ENCODE measurements at places on chromosomes 6 and 20.

DNA sequence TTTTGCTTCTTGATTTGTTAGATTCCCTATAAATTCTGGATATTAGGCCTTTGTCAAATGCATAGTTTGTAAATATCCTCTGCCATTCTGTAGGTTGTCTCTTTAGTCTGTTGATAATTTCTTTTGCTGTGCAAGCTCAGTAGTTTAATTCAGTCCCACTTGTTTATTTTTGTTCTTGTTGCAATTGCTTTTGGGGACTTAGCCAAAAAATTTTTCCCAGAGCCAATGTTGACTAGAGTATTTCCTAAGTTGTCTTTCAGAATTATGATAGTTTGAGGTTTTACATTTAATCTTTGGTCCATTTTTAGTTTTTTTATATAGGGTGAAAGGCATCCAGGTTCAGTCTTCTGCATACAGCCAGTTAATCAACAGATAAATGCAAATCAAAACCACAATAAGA lies 96.0 kb downstream of the PRKN start:
- no peaks in the 10 kb centered on the region for H3K4me1 ChIP-seq
- no peak for DNase-seq
- H3K27ac ChIP-seq: no peak overlapping the region
- no peaks in the 10 kb centered on the region for H3K27me3 ChIP-seq
- H3K36me3 ChIP-seq: no peaks in the 10 kb centered on the region
- H3K4me3 ChIP-seq: no peak overlapping the region

GRCh38 chr6:151389618-151390275 lies 1.6 kb downstream of the ZBTB2 start:
- DNase-seq: no peak
- peaks cover 63% of the 10 kb centered on the region for H3K4me1 ChIP-seq
- H3K27ac ChIP-seq: peak overlapping the region; percentile 98
- no peaks in the 10 kb centered on the region for H3K27me3 ChIP-seq
- peaks cover 26% of the 10 kb centered on the region for H3K36me3 ChIP-seq

- H3K36me3 ChIP-seq: peaks cover 10% of the 10 kb centered on the region
- H3K27me3 ChIP-seq: peaks cover 15% of the 10 kb centered on the region
- no peak overlapping the region for H3K27ac ChIP-seq
- no peak overlapping the region for H3K4me3 ChIP-seq
Observed at GRCh38 chr20:18504479-18505060, 3.2 kb upstream of the SEC23B start.

- no peak for DNase-seq
- no peak overlapping the region for H3K27ac ChIP-seq
- no peaks in the 10 kb centered on the region for H3K36me3 ChIP-seq
- peaks cover 23% of the 10 kb centered on the region for H3K4me1 ChIP-seq
- H3K4me3 ChIP-seq: no peak overlapping the region
Observed at GRCh38 chr6:14665827-14666724, 548.5 kb downstream of the CD83 start.

DNA sequence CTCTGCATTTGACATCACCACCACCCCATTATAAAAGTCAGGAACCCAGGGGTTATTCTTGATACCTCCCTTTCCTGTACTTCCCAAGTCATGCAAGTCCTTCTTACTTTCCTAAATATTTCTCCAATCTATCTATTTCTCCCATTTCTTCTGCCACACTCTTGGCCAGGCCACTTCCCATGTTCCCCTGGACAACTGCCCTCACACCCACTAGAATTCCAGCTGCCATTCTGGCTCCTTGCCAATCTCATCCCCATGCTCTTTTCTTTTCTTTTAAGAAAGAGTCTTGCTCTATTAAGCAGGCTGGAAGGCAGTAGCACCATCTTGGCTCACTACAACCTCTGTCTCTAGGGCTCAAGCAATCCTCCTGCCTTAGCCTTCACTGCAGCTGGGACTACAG lies 15.2 kb downstream of the DEFB132 start:
- peaks cover 16% of the 10 kb centered on the region for H3K27me3 ChIP-seq
- no peak overlapping the region for H3K4me3 ChIP-seq
- H3K36me3 ChIP-seq: no peaks in the 10 kb centered on the region
- no peak for DNase-seq

GRCh38 chr6:53312355-53312754 lies 36.4 kb downstream of the ELOVL5 start:
- no peak for DNase-seq
- no peaks in the 10 kb centered on the region for H3K27me3 ChIP-seq
- peaks cover 33% of the 10 kb centered on the region for H3K36me3 ChIP-seq
- H3K4me1 ChIP-seq: peaks cover 91% of the 10 kb centered on the region
- no peak overlapping the region for H3K4me3 ChIP-seq
- peak overlapping the region; percentile 63 for H3K27ac ChIP-seq

DNA sequence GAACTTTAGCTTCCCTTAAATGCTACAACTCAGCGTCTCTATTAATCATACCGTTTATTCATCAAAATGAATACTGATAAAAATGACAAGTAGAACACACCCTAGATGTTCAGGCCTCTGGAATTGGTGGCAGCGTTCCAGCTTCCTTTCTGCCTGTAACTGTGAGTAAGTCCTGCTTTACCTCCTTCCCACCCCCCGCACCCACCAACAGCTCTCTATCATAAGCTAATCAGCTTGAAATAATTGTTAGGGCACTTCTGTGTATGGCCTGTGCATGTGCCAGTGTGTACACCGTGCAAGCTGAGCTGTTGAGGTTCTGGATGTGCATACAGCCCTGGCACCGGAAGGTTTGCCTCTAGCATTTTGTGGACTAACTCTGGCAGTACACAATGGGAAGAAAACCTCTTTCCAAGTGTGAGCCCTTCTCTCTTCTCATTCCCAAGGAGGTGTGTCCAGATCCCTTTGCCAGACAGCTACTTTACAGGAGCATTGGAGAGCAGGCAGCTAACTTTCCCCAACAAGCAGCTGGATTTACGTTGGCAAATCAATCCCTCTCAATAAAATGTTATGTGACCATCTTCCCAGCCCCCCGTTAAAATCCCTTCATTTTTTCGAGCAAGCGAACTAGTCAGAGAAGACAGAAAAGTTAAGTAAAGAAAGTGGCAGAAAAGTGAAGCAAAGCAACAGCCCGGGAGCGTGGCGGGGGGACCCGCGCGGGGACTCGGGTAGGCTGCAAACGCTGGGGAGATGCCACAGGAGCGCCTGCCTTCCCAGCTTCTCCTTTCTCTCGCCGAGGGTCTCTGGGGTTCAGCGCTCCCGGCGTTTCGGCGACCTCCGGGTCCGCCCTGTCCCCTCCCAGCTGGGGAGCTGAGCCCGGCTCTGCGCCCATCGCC lies 803 bp upstream of the ADGRG6 start:
- H3K4me3 ChIP-seq: peak overlapping the region; percentile 77
- H3K27me3 ChIP-seq: peaks cover 38% of the 10 kb centered on the region
- peaks cover 13% of the 10 kb centered on the region for H3K4me1 ChIP-seq
- no peaks in the 10 kb centered on the region for H3K36me3 ChIP-seq
- H3K27ac ChIP-seq: no peak overlapping the region

DNA sequence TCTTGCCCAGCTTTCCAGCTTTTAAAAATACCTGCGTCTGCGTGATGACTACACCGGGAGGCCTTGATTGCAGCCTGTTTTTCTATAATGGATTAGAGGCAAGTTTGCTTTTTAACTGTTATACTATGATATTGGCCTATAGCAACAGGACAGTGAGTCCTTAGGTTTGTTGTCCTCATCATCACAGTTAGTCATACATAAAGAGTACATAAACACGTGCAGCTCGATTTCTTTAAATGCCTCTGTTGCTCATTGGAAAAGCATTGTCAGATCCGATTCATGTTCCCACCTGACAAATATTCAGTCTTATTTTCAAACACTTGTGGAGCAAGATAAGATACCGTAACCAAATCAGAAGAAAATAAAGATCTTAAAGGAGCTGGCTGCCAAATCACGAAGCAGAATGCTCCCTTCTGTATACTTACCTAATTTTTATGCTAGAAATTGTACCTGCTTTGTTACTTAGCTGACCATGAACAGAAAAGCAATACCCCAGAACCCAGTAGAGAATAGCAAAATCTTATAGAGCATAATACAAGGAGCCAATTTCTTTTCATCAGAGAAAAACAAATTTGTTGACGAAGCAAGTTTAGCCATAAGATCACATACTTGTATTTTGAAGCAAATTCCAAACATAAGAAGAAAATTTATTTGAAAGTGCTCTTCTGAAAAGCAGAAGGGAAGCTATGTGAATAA lies 100.4 kb downstream of the TMEM200A start:
- no peak overlapping the region for H3K4me3 ChIP-seq
- no peaks in the 10 kb centered on the region for H3K36me3 ChIP-seq
- peaks cover 8% of the 10 kb centered on the region for H3K4me1 ChIP-seq
- no peak for DNase-seq
- H3K27ac ChIP-seq: no peak overlapping the region

- H3K4me1 ChIP-seq: no peaks in the 10 kb centered on the region
- DNase-seq: no peak
- H3K36me3 ChIP-seq: no peaks in the 10 kb centered on the region
- H3K27ac ChIP-seq: no peak overlapping the region
- H3K27me3 ChIP-seq: peaks cover 7% of the 10 kb centered on the region
Observed at GRCh38 chr20:19375395-19375794, 163.0 kb downstream of the SLC24A3 start.

DNA sequence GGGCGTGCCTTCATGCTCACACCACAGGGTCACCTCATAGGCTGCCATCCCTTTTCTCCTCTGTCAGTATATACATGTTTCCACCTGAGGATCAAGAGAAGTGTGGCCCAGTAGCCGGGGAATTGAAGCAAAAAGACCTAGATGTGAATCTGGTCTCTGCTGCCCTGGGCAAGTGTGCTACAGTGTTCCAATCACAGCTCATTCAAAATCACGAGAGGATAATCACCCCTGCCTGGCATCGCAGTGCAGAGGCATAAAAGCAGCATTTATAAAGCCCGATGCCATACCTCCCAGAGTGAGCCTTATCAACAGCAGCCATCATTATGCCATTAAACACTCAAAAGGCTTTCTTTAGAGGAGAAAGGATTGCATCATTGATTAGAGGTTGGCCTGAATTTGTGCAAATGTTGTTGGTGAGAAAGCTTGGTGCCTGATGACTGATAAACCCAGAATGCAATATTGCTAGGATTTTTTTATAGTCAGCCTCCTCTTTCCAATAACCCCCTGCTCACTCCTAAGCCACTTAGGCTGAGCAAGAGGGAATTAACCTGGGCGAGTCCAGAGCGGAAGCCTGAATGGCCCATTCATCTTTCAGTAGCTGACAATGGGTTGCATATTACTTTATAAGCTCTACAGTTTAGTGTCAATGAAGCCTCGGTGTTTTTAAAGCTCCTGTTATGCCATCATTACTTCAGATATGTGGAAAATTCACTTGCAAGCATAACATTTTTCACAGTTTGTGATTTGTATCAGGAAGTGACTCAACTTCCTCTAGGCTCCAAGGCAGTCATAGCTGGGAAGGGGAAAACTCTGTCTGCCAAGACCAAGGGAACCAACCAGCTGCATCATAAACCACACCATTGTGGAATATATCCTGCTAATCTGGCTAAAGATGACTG lies 92.5 kb upstream of the NXT1 start:
- no peaks in the 10 kb centered on the region for H3K4me1 ChIP-seq
- no peak for DNase-seq
- H3K36me3 ChIP-seq: no peaks in the 10 kb centered on the region
- peaks cover 3% of the 10 kb centered on the region for H3K27me3 ChIP-seq
- H3K4me3 ChIP-seq: no peak overlapping the region
- no peak overlapping the region for H3K27ac ChIP-seq

DNA sequence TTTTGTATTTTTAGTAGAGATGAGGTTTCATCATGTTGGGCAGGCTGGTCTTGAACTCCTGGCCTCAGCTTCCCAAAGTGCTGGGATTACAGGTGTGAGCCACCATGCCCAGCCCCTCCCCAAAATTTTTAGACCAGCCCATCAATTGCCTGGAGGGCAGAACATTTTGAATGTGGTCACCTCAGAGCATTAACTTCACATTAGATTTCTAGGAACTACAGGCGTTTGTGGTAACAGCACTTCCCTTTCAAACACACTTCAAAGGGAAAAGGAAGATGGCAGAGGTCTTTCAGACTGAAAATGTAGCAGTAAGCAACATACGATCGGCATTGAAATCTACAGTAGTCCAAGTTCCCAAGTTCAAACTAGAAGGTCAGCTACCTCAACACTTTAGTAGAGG lies 12.3 kb upstream of the SLA2 start:
- peak overlapping the region; percentile 62 for H3K4me3 ChIP-seq
- H3K4me1 ChIP-seq: peaks cover 31% of the 10 kb centered on the region
- no peaks in the 10 kb centered on the region for H3K27me3 ChIP-seq
- peak; percentile 53 for DNase-seq
- peaks cover 31% of the 10 kb centered on the region for H3K36me3 ChIP-seq
- peak overlapping the region; percentile 92 for H3K27ac ChIP-seq

GRCh38 chr6:41901882-41902519 lies 6.8 kb upstream of the USP49 start:
- peaks cover 33% of the 10 kb centered on the region for H3K4me1 ChIP-seq
- H3K4me3 ChIP-seq: no peak overlapping the region
- no peaks in the 10 kb centered on the region for H3K27me3 ChIP-seq
- H3K27ac ChIP-seq: peak overlapping the region; percentile 9
- H3K36me3 ChIP-seq: peaks cover 27% of the 10 kb centered on the region

DNA sequence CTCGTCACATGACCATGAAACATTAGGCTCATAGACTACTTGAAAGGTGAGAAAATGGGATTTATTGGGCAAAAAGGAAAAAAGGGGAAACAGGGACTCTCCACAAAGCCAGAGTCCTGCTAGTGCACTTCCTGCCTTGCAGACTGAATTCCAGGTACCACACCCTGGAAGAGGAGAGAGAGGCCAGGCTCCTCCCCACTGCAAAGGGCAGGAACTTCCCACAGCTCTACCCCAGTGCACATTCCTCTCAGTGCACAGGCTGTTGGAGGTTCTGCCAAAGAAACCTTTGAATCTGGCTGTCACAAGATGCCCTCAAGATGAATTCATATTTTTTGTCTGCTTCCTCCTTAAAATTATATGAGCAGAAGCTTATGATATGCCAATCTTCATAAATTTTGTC lies 920.4 kb upstream of the GJE1 start:
- no peaks in the 10 kb centered on the region for H3K27me3 ChIP-seq
- H3K4me3 ChIP-seq: no peak overlapping the region
- H3K36me3 ChIP-seq: no peaks in the 10 kb centered on the region
- H3K27ac ChIP-seq: no peak overlapping the region
- H3K4me1 ChIP-seq: no peaks in the 10 kb centered on the region

GRCh38 chr6:146913842-146914488 lies 290.3 kb upstream of the STXBP5 start:
- no peak overlapping the region for H3K4me3 ChIP-seq
- DNase-seq: no peak
- no peaks in the 10 kb centered on the region for H3K36me3 ChIP-seq
- H3K4me1 ChIP-seq: peaks cover 4% of the 10 kb centered on the region

- no peaks in the 10 kb centered on the region for H3K36me3 ChIP-seq
- no peak for DNase-seq
Observed at GRCh38 chr20:55186228-55186627, 710.8 kb downstream of the DOK5 start.

- peaks cover 12% of the 10 kb centered on the region for H3K4me1 ChIP-seq
- peak; percentile 76 for DNase-seq
- peak overlapping the region; percentile 88 for H3K27ac ChIP-seq
- H3K27me3 ChIP-seq: peaks cover 5% of the 10 kb centered on the region
- no peaks in the 10 kb centered on the region for H3K36me3 ChIP-seq
- peak overlapping the region; percentile 25 for H3K4me3 ChIP-seq
Observed at GRCh38 chr6:52063584-52064344, 23.6 kb downstream of the PKHD1 start.
